ENCODE measurements at places on chromosomes 1 and 21.

GRCh38 chr1:197470330-197470729, 202.3 kb downstream of the CRB1 start:
- no peak for DNase-seq

- DNase-seq: no peak
Measured at GRCh38 chr1:38190983-38191382, 144.4 kb upstream of the POU3F1 start.

GRCh38 chr1:211326528-211327345, at the start of gene TRAF5:
TRAF5 (plus strand) TSS chr1:211326833; CDS start chr1:211353240, 26,407 bp downstream.
- DNase-seq: no peak

- no peak for DNase-seq
Measured at GRCh38 chr1:29057700-29058099, 66.0 kb downstream of the TMEM200B start.

GRCh38 chr1:26827106-26827604, 667 bp downstream of the ZDHHC18 start:
- DNase-seq: no peak

DNA sequence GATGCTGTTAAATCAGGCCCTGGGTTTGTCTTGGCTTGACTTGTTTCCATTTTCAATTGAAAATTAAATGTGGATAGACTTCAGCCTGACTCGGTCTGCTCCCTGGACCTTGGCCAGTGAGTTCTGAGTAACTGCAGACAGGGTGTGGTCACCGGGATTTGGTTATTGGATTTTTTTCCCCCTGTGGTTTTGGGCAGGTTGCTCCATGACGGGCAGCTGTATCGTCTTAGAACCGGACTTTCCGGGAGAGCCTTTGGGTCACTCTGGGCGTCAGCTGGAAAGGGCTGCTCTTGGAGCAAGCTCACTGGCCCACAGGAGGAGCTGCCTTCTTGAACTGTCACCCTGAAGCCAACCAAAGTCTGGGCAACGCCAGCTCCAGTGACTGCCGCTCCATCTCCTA, 75.0 kb downstream of the CLIC6 start:
- DNase-seq: no peak

- DNase-seq: no peak
Measured at GRCh38 chr1:168148916-168149315, 12.2 kb upstream of the GPR161 start.

DNA sequence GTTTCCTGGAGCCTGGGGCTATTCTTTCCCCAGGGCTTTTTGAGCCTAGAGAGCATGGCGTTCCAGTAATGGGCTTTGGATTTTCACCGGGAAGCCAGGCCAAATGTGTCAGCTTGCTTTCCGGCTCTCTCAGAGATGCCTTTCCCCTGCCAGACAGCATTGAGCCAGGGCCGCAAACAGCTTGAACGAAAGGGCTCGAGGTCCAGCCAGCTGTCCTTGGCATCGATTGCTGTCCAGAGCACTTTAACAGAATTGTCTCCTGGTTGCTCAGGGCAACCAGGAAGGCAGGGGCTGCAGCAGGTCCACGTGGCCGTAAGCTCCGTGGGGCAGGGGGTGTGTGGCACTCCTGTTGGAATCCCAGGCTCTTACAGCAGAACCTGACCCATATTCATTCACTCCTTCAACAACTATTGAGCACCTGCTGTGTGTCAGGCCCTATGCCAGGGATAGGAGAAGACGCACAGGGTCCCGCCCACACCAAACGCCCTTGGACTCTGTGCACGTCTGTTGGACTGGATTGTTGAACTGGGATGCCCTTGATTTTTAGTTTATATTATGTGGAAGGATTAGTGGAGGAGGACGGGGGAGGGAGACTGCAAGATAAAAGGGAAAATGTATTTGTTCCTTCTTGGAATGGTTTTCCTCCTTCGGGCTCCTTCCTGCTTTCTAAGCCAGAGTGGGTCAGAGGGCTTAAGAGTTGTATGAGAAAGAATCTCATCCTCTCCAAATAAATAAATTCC, 38.7 kb upstream of the EFHD2 start:
- DNase-seq: no peak

DNA sequence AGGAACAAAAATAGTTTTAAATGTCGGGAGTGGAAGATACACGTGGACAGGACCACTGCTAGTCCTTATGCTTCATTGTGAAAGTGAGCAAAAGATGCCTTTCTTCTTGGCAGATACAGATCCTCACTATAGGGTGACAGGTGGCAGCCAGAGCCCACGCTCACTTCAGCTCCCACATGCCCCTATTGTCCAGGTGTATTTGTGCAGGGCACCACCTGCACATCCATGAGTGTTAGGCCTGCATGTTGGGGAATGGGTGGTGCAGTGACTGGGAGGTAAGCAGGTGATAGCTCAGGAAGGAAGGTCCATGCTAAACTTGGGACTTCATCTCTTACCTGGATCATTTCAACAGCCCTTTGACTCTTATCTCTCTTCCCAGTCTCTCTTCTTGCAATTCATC, 27.4 kb downstream of the SLC5A9 start:
- DNase-seq: no peak

DNA sequence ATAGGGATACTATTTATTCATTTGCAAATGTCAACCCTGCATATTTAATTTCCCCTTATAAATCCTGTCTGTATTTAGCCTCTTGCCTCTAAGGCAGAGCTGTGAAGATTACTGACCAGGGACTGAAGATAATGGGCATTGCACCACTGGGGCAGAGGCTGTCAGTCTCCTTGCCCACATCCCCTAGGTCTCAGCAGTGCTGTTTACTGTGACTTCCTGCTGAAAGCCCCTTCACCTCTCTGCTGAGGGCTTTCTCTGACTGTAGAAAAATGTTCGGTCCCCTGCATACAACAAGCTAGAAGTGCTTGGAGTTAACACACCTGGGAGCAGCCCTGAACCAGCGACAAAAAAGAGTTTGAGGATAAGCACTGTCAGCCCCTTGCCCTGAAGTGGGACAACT, 28.8 kb downstream of the SLC5A9 start:
- no peak for DNase-seq

DNA sequence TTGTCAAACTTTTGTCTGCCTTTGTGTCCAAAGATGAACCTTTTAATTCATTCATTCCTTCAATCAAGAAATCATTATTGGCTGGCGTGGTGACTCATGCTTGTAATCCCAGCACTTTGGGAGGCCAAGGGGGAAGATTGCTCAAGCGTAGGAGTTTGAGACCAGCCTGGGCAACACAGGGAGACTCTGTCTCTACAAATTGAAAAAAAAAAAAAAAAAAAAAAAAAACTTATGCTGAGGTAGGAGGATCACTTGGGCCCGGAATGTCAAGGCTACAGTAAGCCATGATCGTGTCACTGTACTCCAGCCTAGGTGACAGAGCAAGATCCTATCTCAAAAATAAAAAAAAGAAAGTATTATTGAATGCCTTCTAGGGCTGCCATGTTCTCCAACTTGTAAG, 51.3 kb upstream of the CXADR start:
- no peak for DNase-seq

- DNase-seq: no peak
Measured at GRCh38 chr1:168628807-168629206, 52.4 kb downstream of the XCL1 start.

DNA sequence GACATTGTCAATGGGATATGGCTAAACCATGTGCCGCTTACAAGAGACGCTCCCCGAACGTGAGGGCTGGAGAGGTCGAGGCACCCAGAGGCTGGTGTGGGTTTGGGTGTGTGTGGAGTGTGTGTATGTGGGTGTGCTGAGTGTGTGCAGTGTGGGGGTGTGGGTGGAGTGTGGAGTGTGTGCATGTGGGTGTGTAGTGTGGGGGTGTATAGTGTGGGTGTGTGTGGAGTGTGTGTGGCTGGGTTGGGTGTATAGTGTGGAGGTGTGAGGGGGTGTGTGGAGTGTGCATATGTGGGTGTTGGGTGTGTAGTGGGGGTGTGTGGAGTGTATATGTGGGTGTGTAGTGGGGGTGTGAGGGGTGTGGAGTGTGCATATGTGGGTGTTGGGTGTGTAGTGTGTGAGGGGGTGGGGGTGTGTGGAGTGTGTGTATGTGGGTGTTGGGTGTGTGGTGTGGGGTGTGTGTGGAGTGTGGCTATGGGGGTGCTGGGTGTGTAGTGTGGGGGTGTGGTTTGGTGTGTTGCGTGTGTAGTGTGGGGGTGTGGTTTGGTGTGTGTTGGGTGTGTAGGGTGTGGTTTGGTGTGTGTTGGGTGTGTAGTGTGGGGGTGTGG, 42.2 kb downstream of the SLC19A1 start:
- DNase-seq: no peak

- no peak for DNase-seq
Measured at GRCh38 chr21:45886610-45887026, 95.0 kb upstream of the COL6A1 start.

GRCh38 chr1:169731446-169731845, 2.4 kb downstream of the SELE start:
- no peak for DNase-seq

DNA sequence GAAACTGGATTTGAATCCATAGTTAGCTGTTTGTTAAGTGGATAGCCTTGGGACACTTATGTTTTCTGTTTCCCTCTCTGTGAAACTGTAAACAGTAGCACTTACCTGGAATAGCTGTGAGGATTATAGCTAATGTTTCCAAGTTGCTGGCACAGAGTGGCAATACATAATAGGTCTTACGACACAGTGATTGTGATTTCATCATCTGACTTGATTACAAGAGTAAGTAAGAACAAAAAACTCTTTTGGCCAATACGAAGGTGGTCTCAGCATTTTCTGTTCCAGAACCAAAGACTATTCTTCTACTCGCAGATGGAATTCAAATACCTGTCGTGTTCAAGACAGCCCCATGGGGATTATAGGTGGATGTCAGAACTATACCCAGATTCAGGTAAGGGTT, 2.1 kb downstream of the C8B start:
- DNase-seq: no peak

GRCh38 chr1:92842082-92843045, 10.5 kb downstream of the RPL5 start:
- no peak for DNase-seq

DNA sequence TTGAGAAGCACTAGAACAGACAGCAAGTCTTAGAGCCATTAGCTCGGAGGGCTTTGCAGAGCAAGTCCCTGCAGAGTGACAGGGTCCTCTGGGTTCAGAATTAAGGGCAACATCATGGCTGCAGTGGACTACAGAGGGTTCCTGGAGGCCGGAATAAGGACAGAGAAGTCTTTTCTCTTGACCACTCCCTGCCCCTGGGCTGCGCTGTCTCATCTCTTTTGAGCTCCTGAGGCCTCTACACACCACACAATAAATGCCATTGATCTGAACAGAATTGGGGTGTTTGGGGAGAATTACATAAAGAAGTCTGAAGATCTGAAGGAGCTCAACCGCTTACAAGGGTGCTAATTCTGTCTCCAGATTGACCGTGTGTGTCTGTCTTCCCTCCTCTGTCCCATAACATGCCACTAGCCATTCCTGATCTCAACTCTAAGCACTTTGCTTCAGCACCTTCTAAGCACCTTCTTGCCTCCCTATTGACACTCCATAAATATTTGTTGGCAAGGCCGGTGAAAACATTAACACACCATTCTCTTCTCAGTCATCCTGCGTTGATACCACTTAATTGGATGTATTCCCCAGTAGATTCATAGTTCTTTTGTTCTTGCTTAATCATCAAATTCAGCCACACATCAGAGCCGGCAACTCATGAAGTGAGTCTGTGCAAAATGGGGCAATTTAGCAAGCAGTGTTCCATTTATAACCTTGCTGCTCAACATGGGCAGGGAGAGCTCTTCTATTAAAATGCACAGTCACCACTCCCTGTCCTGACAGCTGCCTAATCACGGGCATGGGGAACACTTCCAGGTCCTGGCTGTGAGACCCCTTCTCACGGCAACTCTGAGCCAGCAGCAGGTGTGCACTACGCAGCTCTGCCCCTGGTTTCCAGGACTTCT, 49.7 kb downstream of the NMNAT2 start:
- DNase-seq: no peak

- DNase-seq: no peak
Measured at GRCh38 chr1:33007190-33008050, 29.3 kb downstream of the AK2 start.

DNA sequence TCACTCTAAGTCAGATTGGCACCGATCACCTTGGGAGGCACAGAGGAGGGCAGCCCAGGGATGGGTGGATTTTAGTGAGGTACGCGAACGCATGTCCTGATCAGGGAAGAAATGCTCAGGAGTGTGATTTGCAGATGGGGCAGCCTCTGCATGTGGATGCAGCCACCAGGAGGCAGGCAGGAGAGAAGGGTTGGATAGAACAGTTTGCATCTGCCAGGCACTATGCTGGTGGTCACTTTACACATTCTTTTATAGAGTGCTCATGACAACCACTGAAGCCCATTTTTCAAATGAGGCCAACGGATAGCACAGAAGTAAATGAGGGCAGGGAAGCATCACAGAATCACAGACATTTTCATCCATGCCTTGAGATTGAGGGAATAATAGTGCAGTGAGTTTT, 5.7 kb downstream of the LAMB3 start:
- DNase-seq: no peak

- DNase-seq: no peak
Measured at GRCh38 chr1:96465441-96465840, 256.1 kb upstream of the PTBP2 start.

- peak; percentile 61 for DNase-seq
Measured at GRCh38 chr1:110460253-110461220, 9.6 kb downstream of the PROK1 start.

DNA sequence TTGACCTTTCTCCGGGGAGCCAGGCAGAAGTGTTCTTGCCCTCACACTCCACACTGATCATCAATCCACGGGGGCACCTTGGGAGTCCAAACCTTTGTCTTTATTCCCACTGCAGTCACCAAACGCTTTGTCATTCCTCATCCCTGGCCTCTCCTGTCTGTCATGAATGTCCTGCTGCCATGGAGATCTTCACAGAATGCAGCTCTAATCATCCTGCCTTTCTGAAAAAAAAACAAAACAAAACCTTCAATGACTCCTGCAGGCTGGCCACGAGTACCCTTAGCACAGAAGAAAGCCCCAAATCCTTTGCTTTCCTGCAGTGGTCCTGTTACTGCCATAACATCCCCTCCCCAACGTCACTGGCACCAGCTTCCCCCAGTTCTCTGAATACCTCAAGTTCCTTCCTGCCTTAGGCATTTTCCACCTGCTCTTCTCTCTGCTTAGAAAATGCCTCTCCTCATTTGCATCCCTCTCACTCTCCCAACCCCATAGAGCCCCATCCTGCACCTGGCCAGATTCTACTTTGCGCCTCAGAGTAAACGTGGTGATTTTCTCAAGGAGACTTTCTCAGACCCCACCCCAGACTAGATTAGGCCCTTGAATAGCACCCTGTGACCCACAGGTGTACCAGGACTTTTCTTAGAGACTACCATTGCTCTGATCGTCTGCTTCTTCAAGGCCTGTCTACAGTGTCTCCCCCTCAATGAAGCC, 131.2 kb downstream of the AK5 start:
- no peak for DNase-seq

DNA sequence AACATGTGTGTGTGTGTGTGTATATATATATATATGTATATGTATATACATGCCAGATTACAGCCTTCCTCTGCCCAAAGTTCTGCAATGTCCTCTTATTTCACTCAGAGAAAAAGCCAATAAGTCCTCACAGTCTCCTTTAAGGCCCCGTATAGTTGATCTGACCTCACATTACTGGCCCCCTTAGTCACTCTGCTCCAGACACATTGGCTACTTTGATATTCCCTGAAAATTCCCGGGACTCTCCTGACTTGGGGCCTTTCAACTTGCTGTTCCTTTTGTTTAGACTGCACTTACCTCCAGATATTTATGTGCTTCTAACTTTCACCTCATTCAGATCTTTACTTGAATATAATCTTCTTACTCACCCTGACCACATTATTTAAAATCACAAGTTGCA, 4.2 kb upstream of the BSDC1 start:
- no peak for DNase-seq

All from substantia nigra (tissue), 51 donors.